Stimulated activated CD8-positive, alpha-beta memory T cell treated with anti-CD3 and anti-CD28 coated beads, Interleukin-4, amount 100 ng/mL, for 4 hours (primary cell): ENCODE measurements at places on chromosomes 4 and X.

GRCh38 chrX:139967300-139967699, 2.0 kb upstream of the CXorf66 start:
- no peak for DNase-seq

GRCh38 chrX:37420185-37420584, 71.0 kb downstream of the PRRG1 start:
- no peak for DNase-seq

- no peak for DNase-seq
These were observed at the start of gene MUC7 for GRCh38 chr4:70471897-70472296. Gene MUC7 (plus strand): TSS chr4:70472197. CDS start chr4:70474022, 1,825 bp downstream.

DNA sequence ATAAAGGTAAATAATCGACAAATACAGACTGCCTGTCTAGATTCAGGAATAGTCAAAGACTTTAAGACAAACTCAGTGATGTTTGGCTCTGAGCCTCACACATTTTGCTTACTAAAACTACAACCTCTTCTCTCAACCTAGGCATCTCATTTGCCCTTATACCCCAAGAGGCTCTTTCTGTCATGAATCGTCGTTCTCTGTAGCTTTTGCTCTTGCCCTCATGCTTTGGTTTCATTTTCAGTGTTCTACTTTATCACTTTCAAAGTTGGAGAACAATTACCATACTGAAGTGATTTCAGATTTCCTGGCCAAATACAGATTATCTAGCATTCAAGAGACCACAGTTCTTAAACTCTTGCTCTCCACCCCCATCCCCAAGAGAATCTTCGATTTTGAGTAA, 114.1 kb upstream of the RAP2C start:
- DNase-seq, result no peak

DNA sequence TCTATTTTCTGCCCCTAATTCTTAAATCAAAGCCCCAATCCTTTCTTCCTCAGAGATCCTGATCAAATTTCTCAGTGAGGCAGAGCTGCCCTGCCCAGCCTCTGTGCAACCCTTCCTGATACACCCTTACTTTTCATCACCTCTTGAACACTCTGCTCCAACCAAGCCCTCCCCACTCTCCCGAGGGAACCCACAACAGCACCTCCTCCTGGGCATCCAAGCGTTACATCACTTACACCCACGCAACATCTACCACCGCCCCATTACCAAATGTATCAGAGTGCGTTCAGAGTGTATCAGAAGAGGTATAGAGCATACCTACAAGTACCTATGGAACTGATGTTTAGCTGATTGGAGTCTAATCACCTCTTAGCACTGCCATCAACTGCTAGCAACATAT, 186.5 kb downstream of the RAP1GDS1 start:
- no peak for DNase-seq

- DNase-seq, result no peak
These were observed 276.1 kb upstream of the LCORL start for GRCh38 chr4:18297684-18298083.

DNA sequence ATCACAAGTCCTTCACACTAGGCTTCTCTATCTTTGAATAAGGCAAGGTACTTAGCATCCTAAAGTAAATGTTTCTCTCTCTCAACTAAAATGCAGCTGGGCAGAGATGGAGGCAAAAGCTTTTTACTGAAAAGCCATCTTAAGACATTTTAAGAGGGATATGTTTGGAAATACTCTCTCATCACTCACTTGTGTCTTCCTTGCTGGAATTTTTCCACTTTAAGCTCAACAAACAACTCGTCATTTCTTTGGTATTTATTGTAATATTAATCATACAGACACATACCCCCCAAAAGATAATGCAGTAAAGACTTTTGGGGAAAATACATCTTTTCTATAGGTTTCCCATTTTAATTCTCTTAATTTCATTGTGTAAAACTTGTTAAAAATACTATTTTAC, 16.4 kb downstream of the MBNL3 start:
- DNase-seq, result no peak

GRCh38 chrX:135307171-135307570, 2.1 kb upstream of the ETDC start:
- DNase-seq, result no peak

- DNase-seq, result no peak
These were observed 4.5 kb upstream of the ADH4 start for GRCh38 chr4:99148550-99148949.

GRCh38 chr4:102405821-102406401, 60.6 kb upstream of the SLC39A8 start:
- no peak for DNase-seq

GRCh38 chr4:26048378-26048882, 134.4 kb downstream of the SMIM20 start:
- no peak for DNase-seq

DNA sequence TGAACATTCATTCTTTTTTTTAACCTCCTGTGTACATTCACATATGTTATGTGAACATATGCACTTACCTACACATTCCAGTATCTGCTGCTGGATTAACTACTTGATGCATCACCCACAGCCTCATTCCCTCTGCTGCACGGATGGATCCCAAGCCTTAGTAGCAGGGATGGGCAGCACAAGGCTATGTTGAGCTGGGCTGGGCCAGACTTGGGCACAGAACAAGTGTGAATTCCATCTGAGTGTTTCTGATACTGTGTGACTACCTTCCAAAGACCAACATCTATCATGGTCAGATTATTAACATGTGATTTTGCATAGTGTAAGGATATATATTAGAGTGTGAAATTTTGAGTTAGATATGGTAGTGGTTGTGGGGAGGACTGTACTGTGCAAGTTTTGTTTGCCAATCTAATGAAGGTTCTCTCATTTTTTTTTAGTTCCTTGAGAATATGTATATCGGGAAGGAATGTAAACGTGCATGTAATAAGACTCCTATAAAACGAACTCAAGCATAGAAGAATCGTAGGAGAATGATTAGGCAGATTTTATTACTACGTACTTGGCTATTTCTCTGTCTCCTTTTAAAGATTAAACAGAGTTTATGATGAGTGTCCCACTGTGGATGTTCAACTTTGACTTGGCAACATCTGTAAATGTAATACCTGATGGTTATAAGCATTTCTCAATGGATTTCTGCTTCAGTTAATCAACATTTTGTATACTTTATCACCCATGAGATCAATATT, 23.4 kb upstream of the STBD1 start:
- DNase-seq, result no peak

- DNase-seq, result no peak
These were observed at the start of gene GPR173 for GRCh38 chrX:53048169-53049126. Gene GPR173 (plus strand): TSS chrX:53048789. CDS start chrX:53076622, 27,833 bp downstream.

- no peak for DNase-seq
These were observed at the start of gene CFI for GRCh38 chr4:109801895-109802319. Gene CFI (minus strand): TSS chr4:109801999. CDS start chr4:109801971, 28 bp downstream.

DNA sequence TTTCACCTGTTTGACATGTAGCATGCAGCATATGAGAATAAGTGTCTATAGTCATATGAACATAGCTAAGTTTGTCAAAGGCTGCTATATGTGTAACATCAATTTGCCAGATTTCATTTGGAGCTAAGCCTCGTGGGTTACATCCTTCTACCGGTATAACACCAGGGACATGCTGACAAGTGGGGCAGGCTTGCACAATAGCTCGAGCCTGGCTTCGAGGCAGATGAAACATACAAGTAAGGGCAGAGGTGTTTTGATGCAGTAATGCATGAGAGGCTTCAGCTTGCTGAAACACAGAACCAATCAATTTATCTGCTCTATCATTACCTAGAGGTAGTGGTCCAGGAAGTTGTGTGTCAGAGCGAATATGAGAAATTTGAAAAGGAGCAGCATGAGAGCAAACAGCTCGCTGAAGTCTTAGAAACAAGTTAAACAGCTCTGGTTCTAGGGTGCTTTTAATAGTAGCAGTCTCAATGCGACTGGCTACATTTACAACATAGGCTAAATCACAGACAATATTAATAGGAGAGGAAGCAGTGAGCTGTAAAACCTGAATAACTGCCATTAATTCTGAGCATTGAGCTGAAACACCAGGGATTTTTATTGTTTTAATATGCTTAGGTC, 14.9 kb upstream of the UGDH start:
- no peak for DNase-seq

DNA sequence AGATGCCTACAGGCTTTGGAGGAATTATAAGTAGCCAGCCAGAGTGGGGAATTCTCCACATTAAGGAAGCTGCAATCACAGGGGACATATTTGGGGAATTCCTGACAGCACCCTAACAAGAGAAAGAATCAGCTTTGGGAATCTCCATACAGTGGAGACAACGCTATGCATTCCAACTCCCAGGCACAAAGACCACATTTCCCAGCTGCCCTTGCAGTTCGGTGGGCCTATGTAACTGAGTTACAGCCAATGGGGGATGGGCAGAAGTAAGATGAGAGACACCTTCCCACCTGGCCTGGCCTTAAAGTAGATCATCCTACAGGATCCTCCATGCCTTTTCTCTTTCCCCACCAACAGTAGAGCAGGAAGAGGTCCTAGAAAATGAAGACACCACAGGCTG, 43.4 kb upstream of the CCKAR start:
- DNase-seq, result no peak

GRCh38 chr4:47145630-47146029, 114.3 kb downstream of the GABRB1 start:
- no peak for DNase-seq

- no peak for DNase-seq
These were observed 882.9 kb downstream of the RPA4 start for GRCh38 chrX:97766501-97767095.

GRCh38 chrX:22699581-22700091, 300.1 kb upstream of the DDX53 start:
- DNase-seq, result no peak

DNA sequence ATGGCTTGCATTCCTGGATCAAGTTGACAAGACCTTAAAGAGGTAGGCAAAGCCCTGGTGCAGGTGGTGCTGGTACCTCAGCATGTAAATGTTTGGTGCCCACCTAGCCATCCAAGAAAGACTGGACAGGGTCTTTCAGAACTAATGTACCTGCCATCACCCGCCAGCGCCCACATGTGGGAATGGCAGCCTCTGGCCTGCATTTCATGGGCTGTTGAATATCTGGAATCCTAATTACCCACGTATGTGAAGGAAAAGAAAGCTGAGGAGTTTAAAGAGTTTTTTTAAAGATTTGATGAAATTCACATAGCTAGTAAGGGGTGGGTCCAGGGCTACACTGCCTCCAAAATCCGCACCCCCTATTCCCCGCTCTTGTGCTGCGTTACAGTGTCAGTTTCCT, 8.6 kb upstream of the CCDC149 start:
- no peak for DNase-seq

DNA sequence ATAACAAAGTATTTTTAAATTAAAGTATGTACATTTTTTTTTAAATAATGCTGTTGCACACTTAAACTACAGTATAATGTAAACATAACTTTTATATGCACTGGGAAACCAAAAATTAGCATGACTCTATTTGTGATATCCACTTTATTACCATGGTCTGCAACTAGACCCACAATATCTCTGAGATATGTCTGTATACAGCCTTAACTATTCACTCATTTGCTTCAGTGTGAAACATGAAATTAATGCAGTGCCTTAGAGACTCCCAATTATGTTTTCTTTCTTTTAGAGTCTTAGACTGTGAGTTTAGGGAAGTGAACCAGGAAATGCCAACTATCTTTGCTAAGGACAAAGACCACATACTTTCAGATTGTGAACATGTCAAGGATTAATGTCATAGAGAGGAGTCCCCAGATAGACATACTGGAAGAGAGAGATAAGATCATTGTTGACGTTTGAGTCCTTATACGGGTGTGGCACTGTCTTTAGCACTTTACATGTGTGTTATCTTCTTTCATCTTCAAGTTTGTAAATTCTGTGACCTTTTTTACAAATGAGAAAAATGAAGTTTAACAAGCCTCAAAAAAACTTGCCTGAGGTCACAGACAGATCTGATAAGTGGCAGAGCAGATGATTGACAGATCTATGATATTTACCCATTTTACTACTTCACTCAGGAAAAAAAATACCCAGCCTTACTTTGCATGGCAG, 23.2 kb downstream of the CXorf58 start:
- no peak for DNase-seq

- no peak for DNase-seq
These were observed 1.8 kb downstream of the STIM2 start for GRCh38 chr4:26862381-26862915.
